ENCODE measurements at places on chromosomes 12 and 14.
A peak's percentile ranks its signal among the peaks of the same experiment; 100 is the strongest.

DNA sequence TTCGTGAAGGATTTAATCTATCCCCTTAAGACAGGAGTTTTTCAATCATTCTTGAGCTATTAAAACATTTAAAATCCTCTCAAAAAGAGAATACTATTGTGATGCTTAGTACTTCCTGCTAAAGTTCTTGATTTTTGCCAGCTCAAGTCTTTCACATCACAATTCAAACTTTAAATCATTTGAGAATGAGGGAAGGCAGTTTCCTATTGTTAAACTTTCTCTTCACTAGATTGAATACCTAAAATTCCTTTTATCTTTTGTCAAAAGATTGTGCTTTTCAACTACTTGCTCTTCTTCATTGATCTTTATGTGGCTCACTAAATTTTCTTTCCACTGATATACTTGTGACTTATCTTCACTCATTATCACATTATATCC, 44.1 kb downstream of the ABCD2 start:
- DNase-seq: no peak

DNA sequence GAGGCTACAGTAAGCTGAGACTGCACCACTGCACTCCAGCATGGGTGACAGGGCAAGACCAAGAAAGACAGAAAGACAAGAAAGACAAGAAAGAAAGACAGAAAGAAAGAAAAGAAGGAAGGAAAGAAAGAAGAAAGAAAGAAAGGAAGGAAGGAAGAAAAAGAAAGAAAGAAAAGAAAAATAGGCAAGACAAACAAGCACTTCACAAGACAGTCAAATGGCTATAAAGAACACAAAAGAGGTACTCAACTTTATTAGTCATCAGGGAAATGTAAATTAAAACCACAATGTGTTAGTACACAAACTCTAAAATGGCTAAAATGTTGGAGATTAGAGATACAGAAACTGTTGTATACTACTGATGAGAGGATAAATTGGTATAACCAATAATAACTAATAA, 6.6 kb downstream of the ATXN3 start:
- no peak for DNase-seq

GRCh38 chr14:91342206-91342760, 75.3 kb downstream of the CCDC88C start:
- DNase-seq: no peak

GRCh38 chr12:115137812-115138521, 454.0 kb upstream of the TBX3 start:
- DNase-seq: no peak

DNA sequence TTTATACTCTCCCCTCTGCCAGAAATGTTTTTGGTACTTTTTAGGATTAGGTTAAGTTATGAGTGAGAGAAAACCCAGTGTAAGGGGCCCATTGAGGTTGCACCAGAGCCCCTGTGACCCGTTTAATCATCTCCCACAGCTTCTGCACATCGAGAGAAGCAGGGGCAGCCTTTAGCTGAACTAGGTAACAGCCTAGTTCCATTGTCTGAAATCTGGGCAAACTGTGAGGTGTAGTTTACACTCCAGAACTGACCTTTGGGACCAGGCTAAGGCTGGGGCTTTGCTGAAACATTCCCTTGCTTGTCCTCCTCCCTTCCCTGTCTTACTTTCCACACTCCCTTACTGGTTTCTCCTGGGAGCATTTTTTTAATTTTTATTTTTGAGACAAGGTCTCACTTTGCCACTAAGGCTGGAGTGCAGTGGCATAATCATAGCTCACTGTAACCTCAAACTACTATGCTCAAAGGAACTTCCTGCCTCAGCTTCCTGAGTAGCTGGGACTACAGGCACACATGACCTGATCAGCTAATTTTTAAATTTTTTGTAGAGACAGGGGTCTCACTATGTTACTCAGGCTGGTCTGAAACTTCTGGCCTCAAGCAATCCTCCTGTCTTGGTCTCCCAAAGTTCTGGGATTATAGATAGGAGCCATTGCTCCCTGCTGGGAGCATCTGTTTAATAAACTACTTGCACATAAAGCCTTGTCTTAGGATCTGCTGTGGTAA, 25.9 kb upstream of the DHRS2 start:
- DNase-seq: peak; percentile 19

DNA sequence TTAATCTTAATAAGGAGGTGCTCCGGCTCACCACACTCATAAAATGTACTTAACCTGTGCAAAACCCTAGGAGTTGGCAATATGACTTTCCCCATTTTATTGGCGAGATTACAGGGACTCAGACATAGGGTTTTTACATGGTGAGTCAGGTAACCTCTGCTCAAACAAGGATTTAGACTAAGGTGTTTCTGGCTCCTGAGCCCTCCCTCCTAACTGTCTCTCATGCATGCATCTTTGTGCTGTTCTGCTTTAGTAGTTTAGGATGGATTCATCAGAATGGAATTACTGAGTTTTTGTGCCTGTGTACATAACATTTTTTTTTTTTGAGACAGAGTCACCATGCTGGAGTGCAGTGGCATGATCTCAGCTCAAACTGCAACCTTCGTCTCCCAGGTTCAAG, 993.3 kb upstream of the TMEM132C start:
- DNase-seq: no peak

GRCh38 chr14:64915797-64916196, 1.5 kb downstream of the CHURC1 start:
- DNase-seq: peak; percentile 53

DNA sequence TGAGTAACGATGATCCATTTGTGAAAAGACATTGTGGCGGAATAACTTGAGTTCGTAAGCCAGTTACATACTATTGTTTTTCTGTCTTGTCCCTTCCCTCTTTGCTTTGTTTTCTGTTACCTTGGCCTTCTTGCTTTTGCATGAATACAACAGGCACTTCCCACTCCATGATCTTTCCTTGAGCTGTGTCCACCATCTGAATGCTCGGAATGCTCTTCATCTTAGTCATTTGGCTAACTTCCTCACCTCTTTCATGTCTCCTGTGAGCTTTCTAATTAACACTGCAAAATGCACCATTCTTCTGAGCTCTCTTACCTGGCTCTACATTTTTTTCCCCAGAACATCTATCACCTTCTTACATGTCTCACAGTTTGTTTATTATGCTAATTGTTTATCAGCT, 10.0 kb downstream of the KNTC1 start:
- DNase-seq: no peak

- no peak for DNase-seq
Measured at GRCh38 chr12:19140381-19141236, 11.1 kb downstream of the PLEKHA5 start.

Measured in KBM-7 (cell line).